ENCODE measurements at places on chromosomes 1 and 21. TPM values are rescaled to one million over a fixed set of nuclear protein-coding genes. Genes with fewer than 3 reads are reported as not detected.

The TMPRSS15 gene
- total RNA-seq, result not detected

The SLC45A1 gene
- total RNA-seq, result 4.8 TPM

The FAM151A gene
- total RNA-seq, result not detected

The INSRR gene
- total RNA-seq, result not detected

The KLHL12 gene
- total RNA-seq, result 47.0 TPM

The KCNN3 gene
- under 0.01 TPM for total RNA-seq

The TFF3 gene
- total RNA-seq, result 0.29 TPM

Data from smooth muscle cell of trachea (primary cell).